Renal cortical epithelial cell (primary cell): ENCODE measurements at places on chromosomes 13 and 19. TPM values are rescaled to one million over a fixed set of nuclear protein-coding genes. Genes with fewer than 3 reads are reported as not detected.
A peak's percentile ranks its signal among the peaks of the same experiment; 100 is the strongest.

- DNase-seq = no peak
Observed at GRCh38 chr13:79987761-79988160, 353.2 kb downstream of the SPRY2 start.

- no peak for DNase-seq
Observed at GRCh38 chr13:54198911-54199310, 1170.3 kb downstream of the OLFM4 start.

Gene OLFM4
- 0.20 and 0.87 TPM in 2 replicates for total RNA-seq

GRCh38 chr19:5947435-5947834 is 30.5 kb downstream of the RANBP3 start:
- no peak for DNase-seq

- peak; percentile 38 for DNase-seq
Observed at GRCh38 chr19:1106841-1107660, 3.3 kb downstream of the GPX4 start.

DNA sequence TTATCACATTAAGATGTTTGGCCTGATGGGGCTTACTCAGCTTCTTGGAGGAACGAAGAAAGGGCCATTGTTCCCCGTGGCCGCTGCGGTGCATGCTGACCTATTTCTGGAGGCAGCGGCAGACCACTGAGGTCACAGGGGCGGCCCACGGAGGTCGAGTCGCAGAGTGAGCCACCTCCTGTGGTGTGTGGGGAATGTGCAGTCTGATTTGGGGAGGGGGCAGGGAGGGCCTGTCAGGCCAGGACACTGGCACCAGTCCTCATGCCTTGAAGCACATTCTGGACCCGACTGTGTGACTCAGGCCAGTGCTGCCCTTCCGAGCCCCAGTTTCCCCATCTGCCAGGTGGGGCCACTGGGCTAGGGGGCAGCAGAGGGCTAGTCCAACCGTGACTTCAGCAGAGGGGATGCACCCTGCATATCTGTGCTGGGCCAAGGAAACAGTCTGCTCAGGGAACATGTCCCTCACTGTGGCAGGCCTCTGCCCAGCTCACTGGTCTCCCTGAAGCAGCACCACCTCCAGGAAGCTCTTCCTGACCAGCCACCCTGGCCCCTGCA is 6.3 kb downstream of the SLC7A10 start:
- no peak for DNase-seq

GRCh38 chr19:4066682-4067395 is at the start of gene ZBTB7A:
TSS of gene ZBTB7A (minus strand) at chr19:4066899. CDS start at chr19:4055232, 11,667 bp downstream.
- no peak for DNase-seq

DNA sequence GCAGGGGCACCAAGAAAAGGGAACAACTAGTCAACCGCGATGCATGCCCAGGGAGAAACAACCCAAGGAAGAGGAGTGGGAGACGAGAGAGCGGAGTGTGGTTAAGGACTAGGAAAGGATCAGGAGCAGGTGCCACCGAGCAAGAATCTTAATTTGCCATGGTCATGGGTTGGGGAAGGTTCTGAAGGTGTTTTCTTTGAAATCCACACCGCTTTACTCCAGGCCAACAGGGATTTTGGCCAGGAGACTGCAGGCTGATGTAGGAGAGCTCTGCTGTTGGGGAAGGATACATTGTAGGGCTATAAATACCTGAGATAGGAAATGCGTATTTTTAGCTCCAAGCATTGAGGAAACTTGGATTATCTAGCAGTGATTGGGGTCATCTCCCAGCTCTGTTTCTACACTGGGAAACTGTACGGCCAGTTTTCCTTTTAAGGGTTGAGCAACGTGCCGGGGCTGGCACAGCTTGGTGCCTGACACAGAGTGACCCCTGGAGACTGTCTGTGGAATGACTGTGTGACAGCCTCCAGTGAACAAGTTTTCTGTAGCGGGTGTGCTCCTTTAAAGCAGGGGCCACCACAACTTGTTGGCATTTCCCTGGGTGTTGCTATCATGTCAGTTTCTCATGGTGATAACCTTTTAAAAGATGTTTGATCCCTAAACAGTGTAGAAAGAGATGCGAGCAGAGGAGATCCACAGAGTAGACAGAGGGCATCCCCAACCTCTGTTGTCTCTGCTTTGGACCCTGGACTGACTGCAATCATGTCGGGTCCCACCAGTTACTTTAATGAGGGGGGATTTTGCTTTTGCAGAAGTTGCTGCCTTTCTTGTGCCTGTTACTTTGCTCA is 34.3 kb downstream of the ZNF536 start:
- DNase-seq = no peak
